ENCODE measurements at places on chromosomes 12 and 14. TPM values are rescaled to one million over a fixed set of nuclear protein-coding genes. Genes with fewer than 3 reads are reported as not detected.

Gene ADGRD1
- 2.8 TPM for polyA plus RNA-seq

Gene CDCA3
- polyA plus RNA-seq, result 5.3 TPM

Gene JPH4
- 9.4 TPM for polyA plus RNA-seq

DNA sequence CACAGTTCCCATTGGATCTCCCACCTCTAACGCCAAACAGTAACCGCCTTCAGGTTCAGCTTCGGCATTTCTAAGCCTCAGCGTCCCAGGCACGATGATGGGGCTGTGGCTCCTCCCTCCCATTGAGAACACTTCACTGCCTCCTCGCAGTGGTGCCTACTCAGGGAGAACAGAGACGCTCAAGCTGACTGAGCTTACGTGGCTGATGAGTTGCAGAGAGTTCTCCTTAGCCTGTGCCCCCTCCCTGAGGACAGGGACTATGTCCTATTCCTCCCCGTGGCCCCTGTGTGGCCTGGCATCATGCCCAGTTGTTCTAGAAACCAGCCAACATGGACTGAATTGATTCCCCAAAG lies 87.0 kb downstream of the ITPK1 start:
- DNase-seq, result no peak

- DNase-seq, result no peak
Measured at GRCh38 chr12:104685366-104685765, 228.6 kb downstream of the CHST11 start.

- DNase-seq, result no peak
Measured at GRCh38 chr12:125518074-125518473, 452.8 kb downstream of the AACS start.

Gene DTX3
- 98.9 TPM for polyA plus RNA-seq

- DNase-seq, result no peak
Measured at GRCh38 chr12:116971222-116971621, 60.5 kb downstream of the FBXW8 start.

Gene DHRS1
- polyA plus RNA-seq, result 38.7 TPM

Gene CISTR
- not detected for polyA plus RNA-seq

Gene PIK3C2G
- polyA plus RNA-seq, result 0.57 TPM

- no peak for DNase-seq
Measured at GRCh38 chr12:2944401-2945047, 14.7 kb upstream of the TEAD4 start.

GRCh38 chr14:62436261-62436660 lies 609.0 kb downstream of the KCNH5 start:
- no peak for DNase-seq

- DNase-seq, result no peak
Measured at GRCh38 chr12:31819427-31819826, 90.6 kb upstream of the AMN1 start.

GRCh38 chr12:23555825-23556207 lies 393.7 kb downstream of the SOX5 start:
- no peak for DNase-seq

DNA sequence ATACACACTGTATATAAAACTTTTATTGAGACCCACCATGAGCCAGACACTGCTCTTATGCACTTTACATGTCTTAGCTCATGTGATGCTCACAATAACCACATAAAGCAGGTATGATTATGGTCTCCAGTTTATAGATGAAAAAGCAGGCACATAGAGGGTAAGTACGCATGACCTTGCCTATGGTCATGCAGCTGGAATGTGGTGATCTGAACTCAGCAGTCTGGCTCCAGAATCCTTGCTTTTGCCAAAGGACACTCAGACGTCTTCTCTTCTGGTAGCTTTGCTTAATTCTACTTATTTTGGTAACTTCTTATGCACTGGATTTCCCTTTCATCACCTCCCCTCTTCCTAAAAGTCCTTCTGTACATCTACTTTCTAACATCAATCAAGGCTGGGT lies 103.3 kb upstream of the CRY1 start:
- no peak for DNase-seq

DNA sequence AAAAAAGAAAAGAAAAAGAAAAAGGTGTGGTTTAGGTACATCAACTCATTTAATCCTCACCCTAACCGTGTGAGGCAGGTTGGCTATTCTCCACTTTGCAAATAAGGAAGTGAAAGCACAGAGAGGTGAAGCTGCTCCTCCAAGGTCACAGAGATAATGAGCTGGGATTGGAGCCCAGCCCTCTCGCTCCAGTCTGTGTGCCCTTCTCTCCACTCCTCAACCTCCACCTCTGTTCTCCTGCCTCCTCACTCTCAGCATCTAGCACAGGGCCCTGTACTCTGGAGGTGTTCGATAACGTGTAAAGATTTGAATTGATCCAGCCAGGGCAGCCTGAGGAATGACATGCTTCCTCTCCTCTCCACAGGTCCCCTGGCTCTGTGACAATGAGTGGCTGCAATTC lies 502.3 kb downstream of the TMEM132D start:
- DNase-seq, result no peak

Gene KRT6C
- polyA plus RNA-seq, result not detected

Gene C12orf54
- polyA plus RNA-seq, result 2.2 TPM

GRCh38 chr12:94644141-94644979 lies 6.0 kb downstream of the TMCC3 start:
- DNase-seq, result peak; percentile 30

Gene ENDOU
- 0.16 TPM for polyA plus RNA-seq

- no peak for DNase-seq
Measured at GRCh38 chr14:36227802-36228201, 51.3 kb upstream of the PTCSC3 start.

Gene GOLGA3
- polyA plus RNA-seq, result 20.3 TPM

- no peak for DNase-seq
Measured at GRCh38 chr12:106974511-106974910, 12.4 kb downstream of the MTERF2 start.

GRCh38 chr14:101876555-101876938 lies 87.8 kb upstream of the DYNC1H1 start:
- DNase-seq, result peak; percentile 85

DNA sequence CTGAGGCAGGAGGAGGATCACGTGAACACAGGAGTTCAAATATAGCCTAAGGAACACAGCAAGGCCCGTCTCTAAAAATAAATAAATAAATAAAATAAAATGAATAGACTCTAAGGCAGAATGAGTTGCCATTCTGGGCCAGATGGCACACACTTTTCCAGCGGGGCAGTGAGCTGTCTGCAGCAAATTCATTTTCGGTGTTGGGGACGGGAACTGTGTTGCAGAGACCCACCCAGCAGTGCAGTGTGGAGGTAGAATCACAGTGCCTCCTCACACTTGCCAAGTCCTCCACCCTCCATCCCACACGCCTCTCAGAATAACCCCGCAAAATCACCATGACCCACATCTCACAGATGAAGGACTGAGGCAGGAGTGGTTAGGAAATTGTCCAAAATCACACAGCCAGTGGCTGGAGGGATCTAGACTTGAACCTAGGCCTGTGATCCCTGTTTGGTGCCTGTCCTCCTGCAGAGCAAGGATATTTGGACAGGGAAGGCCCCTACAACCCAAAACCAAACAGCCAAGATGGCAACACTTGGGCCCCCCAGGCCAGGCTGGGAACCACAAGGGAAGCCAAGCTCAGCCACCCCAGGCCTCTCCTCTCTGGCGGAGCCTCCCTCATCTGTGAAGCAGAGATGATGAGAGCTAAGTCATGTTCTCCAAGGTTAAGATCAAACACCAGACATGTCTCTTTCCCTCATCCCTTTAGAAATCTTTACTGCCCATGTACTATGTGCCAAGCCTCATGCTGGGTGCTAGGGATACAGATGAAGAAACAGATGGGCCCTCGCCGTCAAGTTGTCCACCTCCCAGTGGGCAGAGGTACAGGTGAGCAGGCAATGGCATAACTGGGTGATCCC lies 152.7 kb downstream of the DPF3 start:
- DNase-seq, result no peak

Gene IPO8
- polyA plus RNA-seq, result 42.5 TPM

Gene OR4E1
- not detected for polyA plus RNA-seq

GRCh38 chr12:57255916-57256315 lies 4.9 kb upstream of the STAC3 start:
- DNase-seq, result no peak

Gene SLC6A13
- 0.46 TPM for polyA plus RNA-seq

GRCh38 chr14:36659010-36659821 lies 2.4 kb upstream of the PAX9 start:
- no peak for DNase-seq

GRCh38 chr12:93376436-93377251 lies 1.1 kb upstream of the NUDT4 start:
- DNase-seq, result peak; percentile 57

Gene CCDC184
- polyA plus RNA-seq, result 5.7 TPM

Gene MEG3
- polyA plus RNA-seq, result 736 TPM

- DNase-seq, result no peak
Measured at GRCh38 chr12:132545955-132546354, 56.0 kb downstream of the FBRSL1 start.

DNA sequence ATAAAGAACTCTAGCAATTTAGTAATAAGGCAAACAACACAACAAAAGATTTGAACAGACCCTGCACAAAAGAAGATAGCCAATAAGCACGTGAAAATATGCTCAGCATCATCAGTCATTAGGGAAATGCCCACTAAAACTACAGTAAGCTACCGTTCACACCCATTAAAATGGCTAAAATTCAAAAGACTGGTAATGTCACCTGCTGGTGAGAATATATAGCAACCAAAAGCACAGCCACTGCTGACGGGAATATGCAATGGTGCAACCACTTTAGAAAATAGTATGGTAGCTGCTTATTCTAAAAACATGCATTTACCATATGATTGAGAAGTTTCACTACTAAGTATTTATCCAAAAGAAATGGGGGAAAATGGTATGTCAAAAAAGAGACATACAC lies 74.9 kb downstream of the DPF3 start:
- no peak for DNase-seq

GRCh38 chr12:52319097-52319496 lies 2.1 kb downstream of the KRT83 start:
- DNase-seq, result no peak

Gene ALX1
- polyA plus RNA-seq, result not detected

Gene RERG
- 33.5 TPM for polyA plus RNA-seq

- no peak for DNase-seq
Measured at GRCh38 chr12:85843606-85844310, 7.5 kb upstream of the RASSF9 start.

DNA sequence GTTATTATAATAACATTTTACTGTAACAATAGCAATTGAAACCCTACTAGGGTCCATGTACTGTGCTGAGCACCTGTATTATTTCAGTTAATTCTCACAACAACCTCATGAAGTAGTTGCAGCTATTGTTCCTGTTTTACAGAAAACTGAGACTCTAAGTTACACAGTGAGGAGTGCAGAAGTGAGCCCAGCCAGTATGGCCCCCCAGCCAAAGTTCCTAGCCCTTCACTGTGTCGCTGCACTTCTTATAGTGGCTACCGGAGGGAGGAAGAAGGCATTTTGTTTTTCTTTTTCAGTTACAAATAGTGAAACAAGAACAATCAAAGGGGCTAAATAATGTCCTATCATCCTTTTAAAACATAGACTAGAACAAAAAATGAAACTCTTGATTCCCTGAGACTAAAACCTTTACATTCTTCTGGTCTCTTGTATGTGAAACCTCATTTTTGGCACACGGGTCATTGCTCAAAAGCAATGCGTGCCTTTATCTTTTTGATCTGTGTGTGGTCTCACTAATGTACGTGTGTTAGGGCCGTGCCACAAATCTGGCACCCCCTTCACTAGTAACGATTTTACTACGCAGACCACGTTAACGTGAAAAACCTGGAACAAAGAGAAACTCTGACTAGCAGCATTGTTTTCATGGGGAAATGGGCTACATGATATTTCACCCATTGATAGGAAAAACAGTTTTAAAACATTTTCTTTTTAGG lies 88.7 kb downstream of the LLPH start:
- no peak for DNase-seq

DNA sequence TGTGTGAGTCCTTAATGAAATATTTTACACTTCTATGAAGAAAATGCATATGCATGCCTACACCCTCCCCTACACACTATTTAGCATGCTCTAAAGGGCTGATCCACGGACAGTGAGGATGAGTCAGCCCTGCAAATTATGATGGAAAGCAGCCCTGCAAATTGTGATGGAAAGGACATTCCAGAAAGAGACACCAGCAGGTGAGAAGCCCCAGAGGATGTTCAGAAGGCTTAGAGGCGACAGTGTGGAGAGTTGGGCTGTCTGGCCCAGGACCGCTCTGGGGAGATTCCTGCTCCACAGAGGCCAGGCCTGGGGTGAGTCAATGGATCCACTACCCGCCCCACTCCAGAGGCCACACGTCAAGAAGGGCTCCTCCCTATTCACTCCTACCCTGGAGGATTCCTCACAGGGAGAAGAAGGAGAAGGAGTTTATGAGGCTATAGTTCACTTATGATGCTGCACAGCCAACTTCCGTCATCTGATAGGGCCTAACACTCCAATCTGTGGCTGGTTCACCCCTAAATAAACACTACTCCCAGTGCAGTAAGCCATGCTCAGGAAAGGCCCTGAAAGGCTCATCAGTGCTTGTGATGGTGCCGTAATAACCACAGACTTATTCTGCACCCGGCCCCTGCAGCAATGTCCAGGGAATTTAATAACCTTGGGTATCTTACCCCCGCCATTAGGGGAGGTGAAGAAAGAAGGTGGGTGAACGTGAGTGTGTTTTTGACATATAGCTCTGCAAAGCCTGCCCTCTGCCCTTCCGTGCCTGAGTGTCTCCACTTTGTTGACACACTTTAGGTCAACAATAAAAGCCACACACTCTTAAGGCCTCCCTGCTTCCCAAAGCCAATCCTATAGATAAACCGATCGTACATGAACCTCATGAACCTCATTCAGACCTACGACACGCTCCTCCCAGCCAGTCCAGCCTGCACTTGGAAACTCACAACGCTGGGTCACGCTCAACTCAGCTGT lies 46.4 kb downstream of the CLMN start:
- DNase-seq, result no peak

- DNase-seq, result no peak
Measured at GRCh38 chr12:116734156-116734768, 3.6 kb downstream of the SPRING1 start.

Gene KRT7
- polyA plus RNA-seq, result 34.8 TPM

- no peak for DNase-seq
Measured at GRCh38 chr14:66074537-66074936, 411.6 kb upstream of the CCDC196 start.

Gene KRT78
- polyA plus RNA-seq, result 0.34 TPM

Data from adrenal gland (tissue), 19 donors.